Tibial nerve (tissue), 4 donors: ENCODE measurements at places on chromosomes 13 and 19. TPM values are rescaled to one million over a fixed set of nuclear protein-coding genes. Genes with fewer than 3 reads are reported as not detected.

The IGSF23 gene
- not detected for total RNA-seq

The PROZ gene
- total RNA-seq: not detected

The SLITRK6 gene
- total RNA-seq: not detected

The NTF4 gene
- not detected for total RNA-seq

The PBX4 gene
- 3.7 TPM for total RNA-seq

The FCGBP gene
- 79.5 TPM for total RNA-seq

The DUS3L gene
- 33.2 TPM for total RNA-seq

The CEACAM3 gene
- total RNA-seq: not detected

The OR7A5 gene
- total RNA-seq: 1.2 TPM

The PABPC3 gene
- not detected for total RNA-seq

The SPHK2 gene
- total RNA-seq: 31.8 TPM

The PLIN5 gene
- 12.6 TPM for total RNA-seq

The CERS1 gene
- total RNA-seq: 14.1 TPM

The ZNF98 gene
- 9.4 TPM for total RNA-seq

The DZIP1 gene
- total RNA-seq: 31.2 TPM

The KLF1 gene
- total RNA-seq: not detected

The LRRC25 gene
- total RNA-seq: 9.4 TPM

The PCDH17 gene
- 9.8 TPM for total RNA-seq

The ASF1B gene
- total RNA-seq: 2.3 TPM

The FLT3LG gene
- total RNA-seq: 13.8 TPM

The SHISA2 gene
- total RNA-seq: 4.6 TPM

The ZNF221 gene
- total RNA-seq: 7.3 TPM

The ZNF814 gene
- 32.3 TPM for total RNA-seq

The WDR88 gene
- total RNA-seq: not detected

The BCKDHA gene
- 58.1 TPM for total RNA-seq

The DAND5 gene
- not detected for total RNA-seq

The TMEM86B gene
- 8.6 TPM for total RNA-seq

The ZNF534 gene
- total RNA-seq: not detected

The KLHL1 gene
- total RNA-seq: not detected

The HSPB6 gene
- total RNA-seq: 190 TPM
